Kidney epithelial cell (primary cell): ENCODE measurements at places on chromosomes 1 and 21. TPM values are rescaled to one million over a fixed set of nuclear protein-coding genes. Genes with fewer than 3 reads are reported as not detected.

Gene SPATA21
- not detected in 2 replicates for total RNA-seq

Gene DPH5
- 34.5 and 36.5 TPM in 2 replicates for total RNA-seq

Gene KLHL21
- 69.5 and 77.4 TPM in 2 replicates for total RNA-seq

Gene OLIG2
- not detected in 2 replicates for total RNA-seq

Gene WDR64
- total RNA-seq = not detected in 2 replicates

Gene KCNJ9
- not detected in 2 replicates for total RNA-seq

Gene CHRNB2
- total RNA-seq = 2.5 and 3.1 TPM in 2 replicates

Gene VCAM1
- 55.5 and 63.8 TPM in 2 replicates for total RNA-seq

Gene SELP
- total RNA-seq = not detected in 2 replicates

Gene MYOM3
- total RNA-seq = 7.9 and 8.1 TPM in 2 replicates

Gene SHE
- under 0.01 TPM in 1 of 2 replicates, not detected in the other for total RNA-seq

Gene C1orf185
- total RNA-seq = not detected in 2 replicates

Gene VWA5B1
- 0.14 TPM in 1 of 2 replicates, not detected in the other for total RNA-seq

Gene CATSPERE
- 0.13 and 0.21 TPM in 2 replicates for total RNA-seq

Gene SLC30A2
- 0.48 and 0.75 TPM in 2 replicates for total RNA-seq

Gene GPATCH4
- 19.1 and 21.8 TPM in 2 replicates for total RNA-seq

Gene FLG2
- total RNA-seq = not detected in 2 replicates

Gene DCST1
- total RNA-seq = not detected in 2 replicates

Gene PROK1
- not detected in 2 replicates for total RNA-seq

Gene PLCH2
- 0.07 and 0.92 TPM in 2 replicates for total RNA-seq
